Psoas muscle (tissue), 8 donors: ENCODE measurements at places on chromosomes 12 and 14. TPM values are rescaled to one million over a fixed set of nuclear protein-coding genes. Genes with fewer than 3 reads are reported as not detected.
A peak's percentile ranks its signal among the peaks of the same experiment; 100 is the strongest.

- DNase-seq, result peak; percentile 54
Observed at GRCh38 chr14:57865403-57866198, at the start of gene SLC35F4. Gene SLC35F4, minus strand, starts transcription at chr14:57866092.

GRCh38 chr14:100736269-100737180 lies 9.8 kb downstream of the DLK1 start:
- DNase-seq, result no peak

GRCh38 chr12:94750864-94751263 lies 100.5 kb upstream of the TMCC3 start:
- DNase-seq, result no peak

GRCh38 chr12:88181881-88182280 lies 39.8 kb downstream of the TMTC3 start:
- DNase-seq, result no peak

GRCh38 chr14:66206554-66206953 lies 279.6 kb upstream of the CCDC196 start:
- DNase-seq, result no peak

DNA sequence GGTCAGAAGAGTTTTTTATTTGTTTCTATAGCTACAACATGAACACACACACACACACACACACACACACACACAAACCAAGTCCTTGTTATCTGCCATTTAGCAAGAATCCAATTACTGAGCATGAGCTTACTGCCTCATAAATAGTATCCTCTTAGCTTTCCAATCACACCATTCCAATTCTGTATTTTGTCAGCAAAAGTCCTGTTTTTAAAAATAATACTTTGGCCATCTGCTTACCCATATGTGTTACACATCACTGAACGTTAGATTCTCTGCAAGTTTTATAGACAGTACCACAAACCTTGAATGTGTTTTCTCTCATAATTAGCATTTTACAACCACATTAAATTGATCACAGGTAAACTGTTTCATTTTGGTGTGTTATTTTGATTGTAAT lies 1905.4 kb upstream of the FLRT2 start:
- no peak for DNase-seq

DNA sequence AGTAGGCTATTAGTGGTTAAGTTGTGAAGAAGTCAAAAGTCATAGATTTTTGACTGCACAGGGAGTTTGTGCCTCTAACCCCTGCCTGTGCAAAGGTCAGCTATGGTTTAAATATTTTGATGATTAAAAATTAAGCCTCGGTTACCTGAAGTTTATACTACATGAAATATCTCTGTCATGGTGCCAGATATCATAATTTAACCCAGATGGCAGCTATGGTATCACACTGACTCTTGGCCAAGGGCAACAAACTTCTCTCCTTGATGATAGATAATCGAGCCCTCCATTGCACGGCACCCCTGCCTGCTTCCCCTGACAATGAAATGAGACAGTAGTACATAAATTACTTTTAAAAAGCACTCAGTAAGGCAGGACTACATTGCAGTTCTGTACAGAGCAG lies 80.8 kb downstream of the SLC35F4 start:
- DNase-seq, result no peak

GRCh38 chr14:71123579-71124135 lies 216.4 kb downstream of the PCNX1 start:
- no peak for DNase-seq

PLEKHD1 gene
- 0.01 TPM for polyA plus RNA-seq

KRT6A gene
- polyA plus RNA-seq, result 0.35 TPM

RAD9B gene
- 2.6 TPM for polyA plus RNA-seq

ABCD4 gene
- 15.3 TPM for polyA plus RNA-seq
